ENCODE measurements at places on chromosomes 5 and 9. TPM values are rescaled to one million over a fixed set of nuclear protein-coding genes. Genes with fewer than 3 reads are reported as not detected.

The CCNO gene
- 0.21 TPM for polyA plus RNA-seq

The SET gene
- 1,261 TPM for polyA plus RNA-seq

The MATR3 gene
- polyA plus RNA-seq = 226 TPM

The SAXO1 gene
- 0.10 TPM for polyA plus RNA-seq

The PALM2AKAP2 gene
- 2.5 TPM for polyA plus RNA-seq

- peak; percentile 94 for DNase-seq
These were observed 16.6 kb upstream of the HEMGN start for GRCh38 chr9:97954550-97954989.

GRCh38 chr9:102405218-102405867 lies 589.8 kb upstream of the CYLC2 start:
- no peak for DNase-seq

GRCh38 chr5:4019841-4020240 lies 424.2 kb downstream of the IRX1 start:
- DNase-seq = no peak

- no peak for DNase-seq
These were observed 26.3 kb upstream of the FST start for GRCh38 chr5:53453898-53454718.

GRCh38 chr5:134406390-134406789 lies 5.3 kb downstream of the CDKN2AIPNL start:
- no peak for DNase-seq

- DNase-seq = no peak
These were observed 1094.9 kb downstream of the MAT2B start for GRCh38 chr5:164600274-164600673.

GRCh38 chr9:16824545-16825330 lies 45.7 kb downstream of the BNC2 start:
- peak; percentile 48 for DNase-seq

DNA sequence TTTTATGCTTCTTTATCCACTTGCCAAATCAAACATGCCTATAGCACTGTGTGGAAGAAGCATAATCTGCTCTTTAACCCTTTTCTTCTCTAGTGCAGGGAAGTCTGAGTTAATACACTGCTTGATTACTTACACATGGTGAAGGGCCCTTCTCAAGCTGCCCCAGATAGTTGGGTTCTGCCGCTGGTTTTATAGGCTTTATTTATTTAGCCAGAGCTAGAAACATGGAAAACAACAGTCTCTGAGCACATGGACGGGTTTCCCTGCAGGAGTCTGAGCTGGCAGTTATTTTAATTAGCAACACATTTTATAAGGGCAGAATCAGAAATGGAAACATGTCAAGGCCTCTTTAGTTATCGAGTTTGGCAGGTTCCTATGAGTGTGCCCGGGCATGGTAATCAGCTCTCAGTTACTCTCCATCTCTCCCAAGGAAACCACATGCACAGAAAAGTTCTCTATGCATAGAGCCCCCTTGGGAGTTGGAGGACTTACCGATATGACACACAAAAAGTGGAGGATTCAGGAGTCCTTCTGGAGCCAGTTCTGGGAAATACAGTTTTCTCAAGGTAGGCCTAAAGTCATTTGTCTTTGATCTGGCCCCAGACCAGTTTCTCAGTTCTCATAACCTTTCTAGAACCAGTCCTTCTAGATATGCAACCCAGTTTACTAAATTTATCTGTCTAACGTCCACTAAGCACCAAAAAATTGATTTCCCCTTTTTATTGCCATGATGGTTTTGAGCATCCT lies 564.8 kb downstream of the ACTL7B start:
- no peak for DNase-seq

DNA sequence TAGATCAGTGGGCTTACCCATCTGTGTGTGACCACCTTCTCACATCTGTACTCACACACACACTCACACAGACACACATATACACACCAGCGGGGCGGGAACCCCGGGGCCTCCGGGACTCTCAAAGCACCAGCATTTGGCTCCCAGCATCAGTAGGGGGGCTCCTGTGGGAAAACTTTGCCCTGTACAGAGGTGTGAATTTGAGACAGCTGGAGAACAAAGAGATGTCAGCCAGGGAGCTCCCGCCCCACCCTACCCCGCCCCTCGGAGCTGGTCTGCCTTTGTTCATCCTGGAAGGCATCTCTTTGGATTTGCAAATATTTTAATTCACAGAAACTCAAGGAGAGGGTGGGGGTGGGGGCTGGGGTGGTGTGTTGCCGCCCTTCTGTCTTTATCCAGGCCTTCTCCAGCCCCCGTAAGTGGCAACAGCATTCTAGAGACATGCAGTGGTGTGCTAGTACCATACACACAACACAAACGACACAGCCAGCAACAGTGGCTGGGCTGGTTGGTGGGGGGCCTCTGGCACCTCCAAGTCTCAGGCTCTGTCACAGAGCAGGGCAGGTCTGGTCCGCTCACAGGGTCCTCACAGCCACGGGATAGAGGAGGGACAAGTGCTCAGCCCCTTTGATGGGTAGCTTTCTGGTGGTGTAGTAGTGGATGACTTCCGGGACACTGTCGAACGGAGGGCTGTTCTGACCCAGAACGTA lies 15.5 kb upstream of the SLC25A51 start:
- no peak for DNase-seq

DNA sequence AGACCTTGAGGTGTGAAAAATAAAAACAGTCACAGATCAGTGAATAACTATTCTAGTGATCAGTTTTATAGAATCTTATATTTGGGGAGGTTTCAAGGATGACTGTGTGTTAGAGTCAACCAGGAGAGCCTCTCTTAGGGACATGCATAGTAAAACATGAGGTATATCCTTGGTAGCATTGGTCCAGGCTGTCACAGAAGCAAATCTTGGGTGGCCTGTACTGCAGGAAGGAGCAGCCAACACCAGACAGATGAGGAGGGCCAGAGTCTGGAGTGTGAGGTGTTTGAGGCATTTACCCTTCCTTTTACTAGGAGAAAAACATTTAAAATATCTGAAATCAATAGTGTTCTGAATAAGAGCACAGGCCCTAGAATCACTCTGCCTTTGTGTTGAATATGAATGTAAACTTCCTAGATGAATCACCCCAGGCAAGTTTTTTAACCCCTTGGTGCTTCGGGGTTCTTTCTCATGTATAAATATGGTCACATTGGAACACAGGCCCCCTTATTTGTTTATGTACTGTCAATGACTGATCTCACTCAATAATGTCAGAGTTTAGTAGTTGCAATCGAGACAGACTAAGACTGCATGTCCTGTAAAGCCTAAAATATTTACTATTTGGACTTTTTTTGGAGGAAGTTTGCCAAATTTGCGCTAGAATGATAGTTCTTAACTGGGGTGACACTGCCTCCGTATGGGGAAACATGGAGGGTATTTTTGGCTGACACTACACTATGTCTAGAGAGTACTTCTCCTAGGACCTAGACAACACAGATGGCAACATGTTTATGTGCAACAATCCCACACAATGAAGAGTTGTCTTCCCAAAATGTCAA lies 416.5 kb upstream of the POU5F2 start:
- peak; percentile 16 for DNase-seq

DNA sequence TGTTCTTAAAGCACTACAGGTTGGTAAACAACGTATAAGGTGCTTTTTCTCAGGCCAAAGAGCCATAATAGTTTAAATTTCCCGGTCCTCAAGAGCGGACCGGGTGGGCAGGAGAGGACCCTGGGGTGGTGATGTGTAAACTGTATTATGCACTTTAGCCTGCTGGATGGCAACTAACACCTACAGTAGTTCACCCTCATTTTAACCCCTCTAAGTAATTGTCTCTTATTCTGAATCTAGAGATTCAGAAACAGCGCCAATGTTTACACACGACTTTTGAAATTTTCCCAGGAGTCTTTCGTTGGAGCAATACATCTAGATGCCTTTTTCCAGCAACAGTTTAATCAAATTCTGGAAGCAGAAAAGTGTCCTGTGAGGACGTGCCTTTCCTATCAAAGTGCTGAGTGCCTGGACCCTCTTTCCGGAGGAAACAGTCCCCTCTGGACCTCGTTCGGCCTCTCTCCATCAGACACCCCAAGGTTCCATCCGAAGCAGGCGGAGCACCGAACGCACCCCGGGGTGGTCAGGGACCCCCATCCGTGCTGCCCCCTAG lies 676 bp upstream of the OCLN start:
- DNase-seq = peak; percentile 11

DNA sequence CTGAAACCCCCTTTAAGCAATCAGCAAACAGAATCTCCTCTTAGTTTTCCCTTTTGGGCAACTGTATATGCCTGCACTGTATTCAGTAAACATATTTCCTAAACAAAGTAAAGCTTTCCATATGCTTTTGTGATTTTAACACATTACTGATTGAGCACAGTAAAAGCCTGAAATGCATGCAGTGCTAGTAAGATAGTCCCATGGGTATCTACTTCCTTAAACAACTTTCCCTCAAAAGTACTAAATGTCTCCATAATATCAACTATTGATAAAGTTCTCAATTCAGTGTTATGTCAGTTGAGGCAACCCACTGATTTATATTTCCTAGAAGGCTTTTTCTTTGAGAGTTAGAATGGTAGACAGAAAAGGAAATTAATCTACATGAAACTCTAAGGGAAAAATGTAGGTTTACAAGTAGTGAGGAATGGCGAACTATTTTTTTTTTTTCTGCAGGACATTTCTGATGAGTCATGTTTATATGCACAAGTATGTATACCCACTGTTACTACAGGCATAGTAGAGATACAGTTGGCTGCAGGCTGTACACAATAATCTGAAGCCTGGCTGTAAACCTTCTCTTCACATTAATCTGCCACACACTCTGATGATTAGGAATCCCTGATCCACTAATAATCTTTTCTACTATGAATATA lies 31.2 kb upstream of the CEP120 start:
- DNase-seq = no peak

- no peak for DNase-seq
These were observed 15.6 kb downstream of the PALM2AKAP2 start for GRCh38 chr9:109795613-109796012.

DNA sequence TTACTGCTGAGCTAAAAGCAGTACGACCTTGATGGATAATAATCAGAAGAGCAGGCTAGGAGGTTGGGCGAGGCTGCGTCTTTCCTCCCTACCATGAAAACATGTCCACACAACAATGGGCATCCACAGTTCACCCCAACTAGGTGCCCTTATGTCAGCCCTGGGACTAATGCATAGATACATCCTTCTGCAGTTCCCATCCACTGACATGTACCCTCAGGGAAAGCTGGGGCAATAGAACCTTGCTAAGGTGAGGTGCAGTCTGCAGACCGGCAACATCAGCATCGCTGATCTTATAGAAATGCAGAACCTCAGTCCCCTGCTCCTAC lies 697 bp upstream of the PRUNE2 start:
- DNase-seq = no peak
